ENCODE measurements at places on chromosomes 3 and 15.

- DNase-seq: no peak
These were observed 17.0 kb downstream of the PCYT1A start for GRCh38 chr3:196270499-196270898.

GRCh38 chr3:194683380-194683779 lies 2.3 kb upstream of the FAM43A start:
- no peak for DNase-seq

GRCh38 chr3:133503409-133503808 lies 70.1 kb upstream of the CDV3 start:
- DNase-seq: no peak

- DNase-seq: no peak
These were observed 530.0 kb downstream of the TAFA4 start for GRCh38 chr3:68402235-68402918.

- DNase-seq: no peak
These were observed 511.9 kb downstream of the GBE1 start for GRCh38 chr3:81249540-81250029.

GRCh38 chr15:80326270-80326669 lies 74.3 kb upstream of the CTXND1 start:
- DNase-seq: no peak

DNA sequence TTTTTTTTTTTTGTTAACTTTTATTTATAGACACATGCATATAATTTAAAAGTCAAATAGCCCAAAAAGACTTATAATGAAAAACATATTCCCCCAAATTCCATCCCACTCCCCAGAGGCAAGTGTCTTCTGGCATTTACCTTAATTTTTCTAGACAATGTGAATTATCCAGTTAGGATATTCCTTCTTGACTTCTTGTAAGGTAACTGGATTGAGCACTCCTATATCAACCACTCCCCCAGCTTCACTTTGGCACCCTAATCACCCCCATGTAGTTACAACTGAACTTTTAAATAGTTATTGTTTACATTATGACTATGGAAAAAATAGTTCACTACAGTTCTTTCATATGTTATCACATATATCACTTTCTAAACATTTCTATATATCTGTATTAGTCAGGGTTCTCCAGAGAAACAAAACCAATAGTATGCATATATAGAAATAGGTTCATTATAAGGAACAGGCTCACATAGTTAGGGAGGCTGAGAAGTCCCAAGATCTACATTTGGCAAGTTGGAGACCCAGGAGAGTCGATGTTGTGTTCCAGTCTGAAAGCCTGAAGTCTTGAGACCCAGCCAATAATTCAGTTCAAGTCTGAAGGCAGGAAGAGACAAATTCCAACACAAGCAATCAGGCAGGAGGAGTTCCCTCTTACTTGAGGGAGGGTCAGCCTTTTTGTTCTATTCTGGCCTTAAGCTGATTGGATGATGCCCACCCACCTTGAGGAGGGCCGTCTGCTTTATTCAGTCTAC lies 175.8 kb downstream of the THSD4 start:
- no peak for DNase-seq

GRCh38 chr15:63843901-63844317 lies 10.2 kb upstream of the HERC1 start:
- peak; percentile 34 for DNase-seq

GRCh38 chr3:38030126-38031021 lies 932 bp upstream of the PLCD1 start:
- no peak for DNase-seq

DNA sequence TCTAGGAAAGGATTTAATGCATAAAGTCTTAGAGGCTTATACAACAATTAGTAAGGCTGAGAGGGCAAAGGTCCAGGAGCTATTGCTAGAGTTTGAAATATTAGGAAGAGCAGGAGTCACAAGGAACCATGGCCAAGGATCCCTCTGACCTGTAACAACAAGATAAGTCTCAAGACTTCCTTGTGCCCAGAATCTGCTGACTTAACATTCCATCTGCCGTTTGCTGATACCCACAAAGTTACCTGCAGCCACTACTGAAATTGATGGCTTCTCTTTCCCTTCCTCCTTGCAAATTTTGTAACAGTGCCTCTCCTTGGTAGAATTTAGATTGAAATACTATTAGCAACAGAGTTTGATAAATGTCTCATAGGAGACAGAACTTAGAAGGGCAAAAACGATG lies 4.7 kb upstream of the MYEF2 start:
- no peak for DNase-seq

DNA sequence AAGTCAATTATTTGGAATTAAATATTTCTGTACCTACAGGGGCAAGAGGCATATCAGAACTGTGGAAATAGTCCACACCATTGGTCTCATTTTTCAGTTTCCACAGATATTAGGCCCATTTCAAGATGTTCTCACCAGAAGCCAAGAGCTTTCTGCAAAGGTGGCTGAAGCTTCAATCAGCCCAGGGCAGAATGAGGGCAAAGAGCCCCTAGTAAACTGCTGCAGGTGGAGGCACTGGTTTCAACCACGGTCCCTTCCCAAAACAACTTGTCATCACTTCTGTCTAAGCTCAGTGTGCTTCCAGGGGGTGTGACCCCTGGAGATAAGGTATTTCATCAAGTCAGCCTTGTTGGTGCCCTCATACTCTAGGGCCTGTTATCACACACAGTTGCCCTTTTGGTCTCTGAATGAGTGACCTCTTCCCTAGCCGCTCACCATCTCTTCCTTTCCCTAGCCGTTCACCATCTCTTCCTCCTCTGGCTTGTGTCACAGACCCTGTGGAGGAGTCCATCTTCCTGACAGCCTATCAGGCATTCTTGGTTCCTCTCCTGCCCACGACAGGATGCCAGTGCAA lies 21.2 kb downstream of the IL17RD start:
- no peak for DNase-seq

DNA sequence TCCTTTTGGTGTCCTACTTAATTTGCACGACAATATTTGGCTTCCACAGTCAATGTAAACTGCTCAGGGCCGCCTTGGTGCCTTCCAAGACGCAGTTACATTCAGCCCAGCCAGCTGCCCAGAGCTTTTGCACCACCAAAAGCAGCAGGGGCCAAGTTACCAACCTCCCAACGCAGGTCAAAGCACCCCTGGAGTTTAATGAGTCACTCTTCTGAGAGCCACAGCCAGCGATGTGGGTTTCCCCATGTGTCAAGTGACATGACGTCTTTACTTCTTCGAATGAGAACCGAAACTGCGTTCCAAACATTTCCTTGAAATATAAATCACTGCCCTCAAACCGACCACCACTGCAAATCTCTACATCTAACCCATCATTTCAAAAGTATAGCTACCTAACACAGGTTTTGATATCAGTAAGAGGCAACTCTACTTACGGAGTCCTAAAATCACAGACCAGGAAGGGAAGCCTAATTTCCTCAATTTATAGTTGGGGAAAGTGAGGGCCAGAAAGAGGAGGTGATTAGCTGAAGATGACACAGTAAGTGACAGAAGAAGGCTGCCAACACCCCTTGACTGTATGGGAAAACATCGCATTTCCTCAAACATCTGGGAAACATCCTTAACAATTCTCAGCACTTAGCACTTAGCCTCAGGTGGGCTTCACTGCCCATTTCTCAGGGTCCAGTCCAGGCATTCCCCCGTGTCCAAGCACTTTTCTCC lies 24.5 kb downstream of the MB21D2 start:
- DNase-seq: no peak

GRCh38 chr15:63611177-63611576 lies 14.0 kb downstream of the FBXL22 start:
- DNase-seq: no peak

GRCh38 chr15:74585191-74585590 lies 30.4 kb upstream of the CLK3 start:
- DNase-seq: no peak

DNA sequence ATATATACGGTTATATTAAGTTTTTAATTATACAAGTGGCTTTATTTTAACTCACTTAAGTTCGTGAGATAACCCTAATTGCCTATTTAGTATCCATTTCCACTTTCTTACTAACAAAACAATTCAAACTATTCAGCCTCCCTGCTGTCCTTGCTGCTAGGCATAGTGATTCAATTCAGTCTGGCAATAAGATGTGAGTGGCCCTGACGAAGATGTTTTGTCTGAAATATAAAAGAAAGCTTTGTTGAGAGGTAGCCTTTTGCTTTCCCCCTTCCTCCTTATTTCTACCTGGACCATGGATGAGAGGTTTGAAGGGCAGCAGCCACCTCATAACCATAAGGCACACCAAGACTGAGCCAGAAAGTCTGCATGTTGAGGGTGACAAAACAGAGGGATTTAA lies 89.3 kb upstream of the TRIM42 start:
- no peak for DNase-seq

GRCh38 chr3:137766041-137766875 lies 2.1 kb downstream of the SOX14 start:
- DNase-seq: no peak

DNA sequence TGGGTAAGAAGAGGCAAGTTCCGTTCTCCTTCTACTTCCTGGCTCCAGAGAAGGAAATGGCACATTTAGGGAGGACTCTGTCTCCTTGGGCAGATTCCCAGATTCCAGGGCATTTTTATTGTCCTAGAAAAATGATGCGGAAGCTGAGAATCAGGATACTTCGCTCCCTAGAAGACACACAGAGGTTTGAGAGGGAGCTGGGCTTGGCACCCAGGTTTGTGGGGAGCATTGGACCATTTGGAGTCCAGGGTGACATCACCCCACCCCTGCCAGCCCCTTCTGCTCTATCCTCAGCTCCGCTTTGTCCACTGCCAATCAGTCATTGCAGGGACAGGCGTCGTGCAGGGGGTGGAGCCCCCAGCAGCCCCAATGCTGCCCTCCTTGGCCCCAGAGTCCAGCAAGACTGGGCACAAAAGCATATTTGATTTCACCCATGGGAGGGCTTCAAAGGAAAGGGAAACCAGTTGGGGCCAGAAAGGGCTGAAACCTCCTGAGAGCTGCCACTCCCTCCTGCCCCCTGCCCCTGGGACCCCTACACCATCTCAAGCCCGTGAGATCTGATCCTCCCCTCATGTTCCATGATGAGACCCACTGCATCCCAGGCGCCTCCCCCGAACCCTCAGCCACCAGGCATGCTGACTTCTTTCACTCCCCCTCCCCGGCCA lies 129.8 kb upstream of the MEF2A start:
- DNase-seq: no peak

DNA sequence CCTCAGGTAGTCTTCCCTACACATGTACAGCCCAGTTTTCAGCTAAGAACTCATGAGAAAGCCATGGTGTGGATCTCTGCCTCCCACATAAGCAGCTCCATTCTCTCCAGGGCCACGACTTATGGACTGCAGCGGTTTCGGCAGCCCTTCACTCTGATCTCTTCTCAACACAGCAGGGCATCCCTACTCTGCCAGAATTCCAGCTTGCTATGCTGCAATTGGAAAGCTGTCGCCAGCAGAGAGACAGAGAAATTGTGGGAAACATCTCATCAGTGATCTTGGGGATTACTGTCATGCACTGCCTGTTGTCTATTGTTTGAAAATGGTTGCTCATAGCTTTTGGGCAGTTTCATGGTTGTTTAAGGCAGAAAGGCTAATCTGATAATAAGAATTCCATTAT lies 11.9 kb upstream of the BLM start:
- no peak for DNase-seq

DNA sequence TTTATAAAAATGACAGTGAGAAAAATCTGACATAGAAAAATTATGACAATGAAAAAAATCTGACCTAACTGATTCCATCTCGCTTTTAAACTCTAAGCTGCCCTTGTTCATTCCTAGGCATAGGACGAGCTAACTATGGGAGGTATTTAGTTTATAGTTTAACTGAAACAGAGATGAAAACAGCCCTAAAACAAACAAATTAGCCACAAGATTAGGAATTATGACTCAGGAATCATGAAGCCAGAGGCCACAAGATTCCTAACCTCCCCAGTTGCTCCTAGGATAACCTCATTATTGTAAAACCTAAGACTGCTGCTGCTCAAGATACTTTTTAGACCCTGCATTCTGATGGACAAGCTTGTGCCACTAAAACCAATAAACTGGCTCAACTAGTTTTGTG lies 122.7 kb upstream of the MNS1 start:
- DNase-seq: no peak

DNA sequence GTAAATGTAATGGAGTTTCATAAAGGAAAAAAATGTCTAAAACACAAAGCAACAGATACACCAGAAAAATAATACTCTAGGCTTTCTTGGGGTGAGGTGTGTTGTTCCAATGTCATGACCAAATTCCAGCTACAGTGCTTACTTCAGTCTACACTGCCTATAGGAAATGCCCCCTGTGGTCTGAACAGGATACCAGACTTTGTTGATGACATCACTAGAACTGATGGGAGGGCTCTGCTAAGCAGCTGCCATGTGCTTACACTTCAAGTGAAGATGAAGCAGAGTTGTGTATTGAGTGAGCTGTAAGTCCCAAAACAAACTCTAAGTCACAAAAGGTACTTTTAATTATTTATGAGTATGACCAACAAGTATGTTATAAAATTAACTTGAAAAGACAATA lies 456.1 kb upstream of the IL12A start:
- no peak for DNase-seq

DNA sequence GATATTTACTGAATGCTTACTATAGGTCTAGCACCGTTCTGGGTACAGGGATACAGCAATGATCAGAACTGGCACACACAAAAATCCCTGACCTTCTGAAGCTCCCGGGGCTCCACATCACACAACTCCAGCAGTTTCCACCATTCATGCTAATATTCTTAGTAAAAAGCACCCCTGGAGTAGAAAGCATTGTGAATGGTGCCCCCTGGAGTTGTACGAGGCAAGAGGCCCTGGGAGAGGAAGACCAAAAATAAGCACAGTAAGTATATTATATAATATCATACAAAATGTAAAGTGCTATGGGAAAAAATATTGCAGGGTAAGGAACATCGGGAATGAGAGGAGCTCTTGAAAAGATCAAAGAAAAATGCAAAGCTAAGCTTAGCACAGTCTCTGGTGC lies 790 bp upstream of the SRGAP3 start:
- no peak for DNase-seq

DNA sequence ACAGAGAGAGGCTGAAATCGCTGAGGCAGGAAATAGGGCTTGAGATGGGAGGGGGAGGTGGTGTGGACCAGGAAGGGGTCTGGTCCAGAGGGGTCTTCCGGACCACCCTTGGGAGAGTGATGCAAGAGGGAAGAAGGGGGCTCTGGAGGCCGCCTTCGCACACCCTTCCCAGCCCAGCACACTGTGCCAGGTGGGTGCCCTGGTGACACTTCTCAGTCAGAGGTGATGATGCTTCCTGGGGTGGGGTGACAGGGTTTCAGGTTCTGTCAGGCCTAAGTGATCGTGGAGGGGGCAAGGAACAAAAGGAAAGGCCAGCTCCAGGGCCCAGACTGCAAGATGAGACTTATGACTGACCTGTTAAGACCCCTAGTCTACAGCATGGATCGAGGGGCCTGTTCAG lies 12.7 kb downstream of the SEMA3G start:
- DNase-seq: no peak

DNA sequence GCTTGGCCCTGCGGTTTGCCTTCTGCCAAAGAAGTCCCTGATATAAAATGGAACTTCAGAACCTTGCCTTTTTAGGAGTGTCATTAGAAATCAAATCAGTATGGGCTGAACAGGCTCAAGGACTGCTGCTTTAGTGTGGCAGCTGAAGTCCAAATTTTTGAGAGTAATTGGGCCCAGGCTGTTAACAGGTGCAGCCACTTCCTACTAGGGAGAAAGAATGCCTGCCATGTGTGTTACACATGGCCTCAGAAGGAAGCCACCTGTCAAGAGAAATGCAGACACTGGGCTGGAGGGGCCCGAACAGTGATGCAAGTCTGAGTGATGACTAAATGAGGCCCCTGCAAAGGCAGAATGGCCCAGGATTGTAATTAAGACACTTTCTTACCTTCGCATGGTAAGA lies 786.7 kb upstream of the CFAP20DC start:
- DNase-seq: no peak

- DNase-seq: no peak
These were observed 24.2 kb downstream of the ATP13A4 start for GRCh38 chr3:193530231-193531165.

GRCh38 chr3:50268703-50269451 lies at the start of gene SEMA3B:
SEMA3B (plus strand) TSS chr3:50269147; CDS start chr3:50269241, 94 bp downstream.
- no peak for DNase-seq

Measured in amniotic stem cell (primary cell).